ENCODE measurements at places on chromosomes 2 and 18. TPM values are rescaled to one million over a fixed set of nuclear protein-coding genes. Genes with fewer than 3 reads are reported as not detected.

Gene IL18R1
- 27.5 TPM for total RNA-seq

Gene SEC11C
- total RNA-seq = 76.3 TPM

Gene SH2D6
- total RNA-seq = 0.97 TPM

Gene GALNT5
- 33.9 TPM for total RNA-seq

Gene CNTNAP5
- total RNA-seq = not detected

All from lower lobe of right lung (tissue), 2 donors.